ENCODE measurements at places on chromosomes 2 and 18.
A peak's percentile ranks its signal among the peaks of the same experiment; 100 is the strongest.

DNA sequence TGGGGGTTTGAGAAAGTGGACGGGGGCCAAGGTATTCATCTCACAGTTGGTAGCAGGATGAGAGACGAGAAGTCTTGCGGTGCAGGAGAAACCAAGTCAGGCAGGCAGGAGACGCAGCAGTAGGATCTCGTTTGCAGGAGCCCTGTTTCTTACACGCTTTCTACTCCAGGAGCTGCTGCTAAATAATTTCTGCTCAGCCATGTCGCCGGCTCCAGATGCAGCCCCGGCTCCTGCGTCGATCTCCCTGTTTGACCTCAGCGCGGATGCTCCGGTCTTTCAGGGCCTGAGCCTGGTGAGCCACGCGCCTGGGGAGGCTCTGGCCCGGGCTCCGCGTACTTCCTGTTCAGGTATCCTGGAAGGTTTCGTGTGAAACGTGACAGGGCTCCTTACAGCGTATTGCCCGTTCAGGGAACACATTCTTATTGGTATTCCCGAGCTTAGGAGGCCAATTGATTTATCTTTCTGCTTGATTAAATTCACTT, 494 bp downstream of the ANKZF1 start:
- H3K4me3 ChIP-seq = peak overlapping the region; percentile 93
- H3K27me3 ChIP-seq = no peaks in the 10 kb centered on the region
- DNase-seq = peak; percentile 79
- peaks cover 22% of the 10 kb centered on the region for H3K4me1 ChIP-seq

DNA sequence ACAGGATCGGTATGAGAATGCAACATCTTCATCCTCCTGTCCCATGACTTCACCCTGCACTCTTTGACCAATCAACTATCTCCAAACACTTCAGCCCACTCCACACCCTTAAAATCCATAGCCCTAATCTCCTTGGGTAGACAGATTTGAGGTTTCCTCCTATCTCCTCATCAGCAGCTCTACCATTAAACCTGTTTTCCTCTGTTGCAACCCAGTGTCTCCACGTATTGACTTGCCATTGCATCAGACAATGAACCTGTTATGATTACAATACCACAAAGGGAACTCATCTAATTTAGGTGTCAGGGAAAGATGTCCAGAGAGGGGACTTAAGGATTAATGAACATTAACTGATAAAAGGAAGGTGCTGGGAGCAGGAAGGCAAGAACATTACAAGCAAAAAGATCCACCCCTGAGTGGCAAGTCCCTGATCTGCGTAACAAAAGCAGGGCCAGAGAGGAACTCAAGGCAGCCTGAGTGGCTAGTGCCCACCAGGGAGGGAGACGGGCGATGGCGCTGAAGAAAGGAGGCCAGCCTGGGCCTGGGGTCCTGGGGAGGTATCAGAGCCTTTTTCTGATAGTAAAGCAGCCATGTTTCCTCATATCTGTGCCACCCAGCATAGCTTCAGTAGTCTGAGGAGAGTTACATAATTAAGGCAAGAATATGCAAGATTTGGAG, 44.6 kb downstream of the AKAIN1 start:
- no peak overlapping the region for H3K4me3 ChIP-seq
- no peaks in the 10 kb centered on the region for H3K36me3 ChIP-seq
- no peaks in the 10 kb centered on the region for H3K27me3 ChIP-seq
- no peaks in the 10 kb centered on the region for H3K4me1 ChIP-seq

DNA sequence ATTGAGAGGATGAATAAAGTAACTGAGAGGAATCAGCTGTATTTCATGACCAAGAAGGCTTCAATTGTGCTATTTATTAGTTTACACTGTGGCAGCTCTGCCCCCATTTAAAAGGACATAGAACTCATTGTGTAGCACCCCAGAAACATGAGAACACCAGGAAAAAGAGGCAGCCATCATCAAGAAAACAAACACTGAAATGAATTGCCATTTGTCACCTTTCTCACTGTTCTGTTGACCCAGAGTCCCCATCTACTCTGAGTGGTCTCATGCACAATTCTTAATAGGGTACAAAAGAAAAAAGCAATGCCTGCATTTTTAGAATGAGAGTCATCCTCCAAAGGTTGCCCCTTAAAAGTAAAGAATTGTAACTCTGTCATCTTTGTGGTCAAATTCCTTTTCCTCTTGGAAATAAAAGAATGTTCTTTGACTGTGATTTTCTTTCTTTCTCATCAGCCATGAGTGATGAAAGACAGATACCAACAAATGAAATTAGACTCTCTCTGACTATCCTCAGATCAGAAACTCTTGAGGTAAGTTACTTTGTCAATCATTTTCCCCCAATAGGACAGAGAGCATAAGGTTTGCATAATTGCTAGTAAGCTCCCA, 1941.9 kb upstream of the PIK3C3 start:
- no peak overlapping the region for H3K27ac ChIP-seq
- no peak overlapping the region for H3K4me3 ChIP-seq
- H3K4me1 ChIP-seq = peaks cover 4% of the 10 kb centered on the region
- H3K36me3 ChIP-seq = no peaks in the 10 kb centered on the region

DNA sequence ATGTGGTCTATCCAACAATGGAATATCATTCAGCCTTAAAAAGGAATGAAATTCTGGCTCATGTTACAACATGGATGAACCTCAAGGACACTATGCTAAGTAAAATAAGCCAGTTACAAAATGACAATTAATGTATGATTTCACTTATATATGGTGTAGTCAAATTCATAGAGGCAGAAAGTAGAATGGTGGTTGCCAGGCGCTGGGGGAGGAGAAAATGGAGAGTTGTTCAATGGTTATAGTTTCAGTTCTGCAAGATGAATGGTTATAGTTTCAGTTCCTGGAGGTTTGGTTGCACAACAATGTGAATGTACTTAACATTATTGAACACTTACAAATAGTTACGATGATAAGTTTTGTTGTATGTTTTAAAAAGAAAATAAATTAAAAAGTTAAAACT, 79.2 kb upstream of the IL1R2 start:
- no peak overlapping the region for H3K27ac ChIP-seq
- no peak overlapping the region for H3K4me3 ChIP-seq
- no peaks in the 10 kb centered on the region for H3K36me3 ChIP-seq

GRCh38 chr2:18896125-18896764, 306.9 kb upstream of the NT5C1B start:
- no peak overlapping the region for H3K4me3 ChIP-seq
- H3K4me1 ChIP-seq = peaks cover 46% of the 10 kb centered on the region
- H3K36me3 ChIP-seq = no peaks in the 10 kb centered on the region
- no peaks in the 10 kb centered on the region for H3K27me3 ChIP-seq
- DNase-seq = peak; percentile 61

DNA sequence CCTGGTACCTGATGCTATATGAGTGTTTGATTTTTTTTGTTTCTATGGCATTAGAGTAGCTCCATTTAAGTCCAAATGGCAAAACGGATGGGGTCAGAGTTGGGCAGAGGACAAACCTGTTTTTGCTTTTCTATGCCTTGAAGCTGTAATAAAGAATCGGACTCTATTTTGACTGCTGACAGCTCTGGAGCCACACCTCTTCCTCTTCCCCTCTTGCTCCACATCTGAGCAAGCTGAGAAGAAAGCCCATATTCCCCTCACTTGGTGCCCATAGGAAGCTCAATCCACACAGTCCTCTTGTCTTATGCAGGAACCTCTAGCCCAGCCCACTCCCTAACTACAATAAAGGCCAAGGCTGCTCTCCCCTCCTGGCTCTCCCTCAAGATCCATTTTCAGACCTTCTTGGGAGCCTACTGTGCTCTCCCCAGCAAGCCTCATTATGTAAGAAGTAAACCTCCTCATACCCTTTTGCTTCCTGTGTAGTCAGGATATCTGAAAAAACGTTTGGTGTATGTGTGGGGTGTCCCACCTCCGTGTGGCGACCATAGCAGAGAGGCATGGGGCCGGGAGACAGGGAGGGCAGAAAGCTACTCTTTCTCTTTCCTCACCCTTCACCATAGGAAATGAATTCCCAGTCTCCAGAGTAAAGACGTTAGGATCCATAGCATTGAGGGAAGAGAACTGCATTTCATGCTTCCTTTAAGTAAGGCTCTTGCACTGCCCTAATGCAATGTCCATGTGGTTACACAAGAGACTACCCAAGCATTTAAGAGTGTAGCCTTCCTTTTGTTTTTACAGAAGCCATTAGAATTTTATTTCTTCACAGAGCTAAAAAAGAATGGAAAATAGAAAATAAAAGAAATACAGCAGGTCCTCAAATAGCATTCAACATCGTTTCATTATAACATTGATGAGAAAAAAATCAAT, 41.9 kb upstream of the RAPGEF4 start:
- peak overlapping the region; percentile 43 for H3K4me3 ChIP-seq
- DNase-seq = peak; percentile 26
- H3K36me3 ChIP-seq = no peaks in the 10 kb centered on the region
- peaks cover 43% of the 10 kb centered on the region for H3K4me1 ChIP-seq
- H3K27me3 ChIP-seq = no peaks in the 10 kb centered on the region

- no peak overlapping the region for H3K27ac ChIP-seq
- H3K4me1 ChIP-seq = peaks cover 24% of the 10 kb centered on the region
- DNase-seq = no peak
- no peak overlapping the region for H3K4me3 ChIP-seq
- H3K27me3 ChIP-seq = no peaks in the 10 kb centered on the region
Observed at GRCh38 chr2:217953011-217953481, 49.7 kb downstream of the TNS1 start.

DNA sequence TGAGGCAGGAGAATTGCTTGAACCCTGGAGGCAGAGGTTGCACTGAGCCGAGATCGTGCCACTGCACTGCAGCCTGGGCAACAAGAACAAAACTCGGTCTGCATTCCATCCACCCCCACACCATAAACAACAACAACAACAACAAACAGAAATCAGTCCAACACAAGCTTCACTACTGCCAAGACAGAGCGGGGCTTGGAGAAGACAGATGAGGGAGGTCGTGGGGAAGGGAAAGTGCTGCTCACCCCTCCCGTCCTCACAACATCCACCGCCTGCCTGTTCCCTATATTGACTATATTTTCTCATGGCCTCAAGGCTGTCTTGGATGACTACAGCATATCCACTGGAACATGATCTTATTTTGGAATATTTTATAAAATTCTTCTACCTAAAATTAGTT, 137.6 kb upstream of the TTC39C start:
- no peaks in the 10 kb centered on the region for H3K36me3 ChIP-seq
- H3K27me3 ChIP-seq = no peaks in the 10 kb centered on the region
- H3K4me3 ChIP-seq = no peak overlapping the region
- H3K4me1 ChIP-seq = no peaks in the 10 kb centered on the region
- DNase-seq = no peak
- H3K27ac ChIP-seq = no peak overlapping the region

GRCh38 chr2:113258471-113259147, 20.1 kb downstream of the PAX8 start:
- H3K4me1 ChIP-seq = peaks cover 17% of the 10 kb centered on the region
- H3K4me3 ChIP-seq = no peak overlapping the region
- no peaks in the 10 kb centered on the region for H3K27me3 ChIP-seq
- no peak for DNase-seq
- H3K36me3 ChIP-seq = peaks cover 6% of the 10 kb centered on the region
- H3K27ac ChIP-seq = no peak overlapping the region

- H3K27me3 ChIP-seq = no peaks in the 10 kb centered on the region
- H3K36me3 ChIP-seq = no peaks in the 10 kb centered on the region
- no peak overlapping the region for H3K27ac ChIP-seq
- H3K4me1 ChIP-seq = peaks cover 51% of the 10 kb centered on the region
Observed at GRCh38 chr2:174775571-174775980, 11.3 kb upstream of the CHRNA1 start.

DNA sequence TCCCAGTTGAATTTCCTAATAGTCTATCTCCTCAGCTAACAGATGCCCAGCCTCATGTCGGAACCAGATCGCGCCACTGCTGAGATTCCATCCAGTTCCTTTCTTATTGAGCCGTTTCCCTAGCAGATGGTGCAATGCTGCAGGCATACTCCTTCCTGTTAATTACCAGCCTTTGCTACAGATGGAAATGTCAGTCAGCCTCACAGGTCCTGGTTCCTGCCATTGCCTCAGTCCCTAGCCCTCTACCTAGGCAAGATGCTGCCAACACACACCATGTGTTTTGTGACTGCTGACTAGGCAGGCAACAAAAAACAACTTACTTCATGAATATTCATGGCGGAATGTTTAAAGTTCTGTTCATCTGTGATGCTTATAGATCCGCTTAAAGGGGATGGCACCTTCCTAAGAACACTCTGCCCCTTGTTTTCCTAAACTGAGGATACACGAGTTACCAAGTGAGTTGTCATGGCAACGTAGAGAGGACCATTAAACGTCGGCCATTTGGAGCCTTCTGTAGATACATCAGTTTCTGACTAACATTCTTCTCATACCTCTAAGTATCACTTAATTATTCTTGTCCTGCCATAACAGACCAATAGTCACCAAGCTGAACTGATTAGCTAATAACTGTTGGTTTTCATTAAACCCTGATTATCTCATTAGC, 749.5 kb downstream of the RNF144A start:
- DNase-seq = no peak
- H3K4me3 ChIP-seq = no peak overlapping the region
- no peaks in the 10 kb centered on the region for H3K27me3 ChIP-seq
- H3K4me1 ChIP-seq = peaks cover 6% of the 10 kb centered on the region

- peaks cover 61% of the 10 kb centered on the region for H3K27me3 ChIP-seq
- no peaks in the 10 kb centered on the region for H3K36me3 ChIP-seq
- no peak for DNase-seq
Observed at GRCh38 chr2:240196716-240197461, 56.4 kb upstream of the OTOS start.

DNA sequence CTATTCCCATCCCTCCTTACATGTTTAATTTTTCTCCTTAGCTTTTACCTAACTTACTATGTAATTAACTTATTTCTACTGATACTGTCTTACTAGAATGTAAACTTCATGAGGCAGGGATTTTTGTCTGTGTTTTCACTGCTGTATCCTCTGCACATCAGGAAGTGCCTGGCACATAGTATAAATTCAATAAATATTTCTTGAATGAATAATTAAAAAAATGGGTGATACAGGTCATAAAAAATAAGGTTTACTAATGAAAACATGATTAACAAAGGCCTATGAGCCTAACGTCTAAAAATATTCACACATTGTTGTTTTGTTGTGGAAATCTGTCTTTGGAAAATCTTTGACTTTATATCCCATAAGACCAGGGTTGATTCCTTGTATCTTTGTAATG, 4.5 kb downstream of the RBKS start:
- H3K4me3 ChIP-seq = 0 out of 2 replicates have a peak overlapping the region, but pooled peaks have one; percentile 2
- no peaks in the 10 kb centered on the region for H3K36me3 ChIP-seq
- H3K27ac ChIP-seq = peak overlapping the region; percentile 49
- H3K4me1 ChIP-seq = peaks cover 42% of the 10 kb centered on the region
- H3K27me3 ChIP-seq = no peaks in the 10 kb centered on the region
- peak; percentile 26 for DNase-seq

- H3K27me3 ChIP-seq = no peaks in the 10 kb centered on the region
- H3K27ac ChIP-seq = no peak overlapping the region
- no peaks in the 10 kb centered on the region for H3K36me3 ChIP-seq
- peaks cover 8% of the 10 kb centered on the region for H3K4me1 ChIP-seq
- no peak for DNase-seq
Observed at GRCh38 chr2:54439582-54439981, 16.5 kb upstream of the SPTBN1 start.

- no peaks in the 10 kb centered on the region for H3K36me3 ChIP-seq
- no peak overlapping the region for H3K27ac ChIP-seq
- no peaks in the 10 kb centered on the region for H3K27me3 ChIP-seq
- H3K4me1 ChIP-seq = no peaks in the 10 kb centered on the region
- H3K4me3 ChIP-seq = no peak overlapping the region
Observed at GRCh38 chr2:139162456-139162855, 382.3 kb upstream of the NXPH2 start.

GRCh38 chr2:10493634-10494281, 45.6 kb upstream of the ODC1 start:
- no peaks in the 10 kb centered on the region for H3K36me3 ChIP-seq
- peak; percentile 84 for DNase-seq
- H3K4me3 ChIP-seq = no peak overlapping the region
- no peak overlapping the region for H3K27ac ChIP-seq
- H3K4me1 ChIP-seq = peaks cover 9% of the 10 kb centered on the region
- peaks cover 22% of the 10 kb centered on the region for H3K27me3 ChIP-seq

GRCh38 chr2:233990261-233990798, 60.2 kb upstream of the SPP2 start:
- H3K27me3 ChIP-seq = no peaks in the 10 kb centered on the region
- H3K27ac ChIP-seq = no peak overlapping the region
- H3K4me3 ChIP-seq = no peak overlapping the region
